ENCODE measurements at places on chromosomes 13 and 19.

GRCh38 chr19:48397263-48398101, 4.0 kb downstream of the GRIN2D start:
- no peak for DNase-seq

- no peak for DNase-seq
These were observed 1.2 kb upstream of the DPY19L3 start for GRCh38 chr19:32404213-32404932.

GRCh38 chr19:56193981-56194640, 3.5 kb downstream of the ZSCAN5B start:
- no peak for DNase-seq

GRCh38 chr13:24623149-24623665, 57.0 kb upstream of the ATP12A start:
- DNase-seq: no peak

DNA sequence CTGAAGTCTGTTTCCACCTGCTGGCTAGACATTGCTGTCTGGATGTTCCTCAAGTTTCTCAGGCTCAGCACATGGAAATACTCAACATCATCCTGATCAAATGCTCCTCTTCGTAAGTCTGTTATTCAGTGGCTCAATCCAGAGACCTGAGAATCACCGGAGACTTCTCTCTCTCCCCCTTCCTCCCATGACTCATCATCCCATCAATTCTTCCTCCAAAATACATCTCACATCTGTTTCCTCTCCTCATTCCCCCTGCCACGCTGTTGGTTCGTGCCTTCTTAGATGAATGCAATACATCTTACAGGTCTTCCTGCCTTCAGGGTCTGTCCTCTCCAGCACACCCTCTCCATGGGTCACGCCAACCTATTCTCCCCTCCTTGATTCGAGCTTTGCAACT, 7.4 kb upstream of the RXFP2 start:
- no peak for DNase-seq

GRCh38 chr13:106151056-106151699, 384.3 kb downstream of the EFNB2 start:
- DNase-seq: no peak

GRCh38 chr13:55214841-55215345, 1925.8 kb upstream of the PRR20A start:
- DNase-seq: no peak

DNA sequence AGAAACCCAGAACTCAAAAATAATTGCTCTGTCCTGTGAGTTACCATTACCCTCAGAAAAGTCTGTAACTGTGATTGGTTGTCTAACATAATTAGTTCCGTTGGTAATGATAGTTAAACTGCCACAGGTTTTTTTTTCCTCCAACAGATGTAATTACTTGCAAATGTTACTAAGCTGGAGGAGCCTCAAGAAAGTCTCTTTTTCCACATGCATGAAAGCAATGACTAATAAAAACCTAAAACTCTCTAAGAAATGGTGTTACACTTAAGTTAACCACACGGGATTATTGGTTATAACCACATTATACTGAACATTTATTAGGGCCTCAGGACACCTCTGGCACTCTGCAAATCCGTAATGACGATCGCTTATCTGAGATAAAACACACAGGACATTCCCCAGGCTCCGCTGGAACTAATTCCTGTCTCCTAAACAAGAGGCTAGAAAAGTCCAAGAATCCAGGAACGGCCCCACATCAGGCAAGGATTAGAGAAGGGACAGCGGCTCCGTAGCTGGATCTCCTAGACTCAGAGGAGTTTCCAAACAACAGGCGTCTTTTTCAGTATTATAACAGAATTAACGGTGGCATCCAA, 753 bp downstream of the ZNF235 start:
- DNase-seq: no peak

DNA sequence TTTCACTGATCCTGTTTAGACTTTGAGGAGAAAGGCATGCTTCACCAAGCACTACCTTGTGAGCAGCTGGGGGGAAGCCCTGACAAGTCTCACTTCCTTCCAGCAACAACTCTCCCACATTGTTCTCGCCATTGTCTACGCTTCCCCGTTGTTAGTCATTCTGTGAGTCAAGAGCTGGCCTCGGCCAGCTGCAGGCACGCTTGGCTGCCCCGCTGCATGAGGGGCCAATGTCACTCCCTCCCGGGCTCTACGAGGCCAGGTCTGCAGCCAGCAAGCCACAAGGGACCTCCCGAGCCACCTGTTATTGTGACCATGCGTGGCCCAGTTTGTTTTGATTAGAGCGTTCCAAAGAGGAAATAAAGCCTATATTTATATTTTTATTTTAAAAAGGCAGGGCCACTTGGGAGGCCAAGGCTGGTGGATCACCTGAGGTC, 220.9 kb downstream of the FOXO1 start:
- DNase-seq: peak; percentile 77

DNA sequence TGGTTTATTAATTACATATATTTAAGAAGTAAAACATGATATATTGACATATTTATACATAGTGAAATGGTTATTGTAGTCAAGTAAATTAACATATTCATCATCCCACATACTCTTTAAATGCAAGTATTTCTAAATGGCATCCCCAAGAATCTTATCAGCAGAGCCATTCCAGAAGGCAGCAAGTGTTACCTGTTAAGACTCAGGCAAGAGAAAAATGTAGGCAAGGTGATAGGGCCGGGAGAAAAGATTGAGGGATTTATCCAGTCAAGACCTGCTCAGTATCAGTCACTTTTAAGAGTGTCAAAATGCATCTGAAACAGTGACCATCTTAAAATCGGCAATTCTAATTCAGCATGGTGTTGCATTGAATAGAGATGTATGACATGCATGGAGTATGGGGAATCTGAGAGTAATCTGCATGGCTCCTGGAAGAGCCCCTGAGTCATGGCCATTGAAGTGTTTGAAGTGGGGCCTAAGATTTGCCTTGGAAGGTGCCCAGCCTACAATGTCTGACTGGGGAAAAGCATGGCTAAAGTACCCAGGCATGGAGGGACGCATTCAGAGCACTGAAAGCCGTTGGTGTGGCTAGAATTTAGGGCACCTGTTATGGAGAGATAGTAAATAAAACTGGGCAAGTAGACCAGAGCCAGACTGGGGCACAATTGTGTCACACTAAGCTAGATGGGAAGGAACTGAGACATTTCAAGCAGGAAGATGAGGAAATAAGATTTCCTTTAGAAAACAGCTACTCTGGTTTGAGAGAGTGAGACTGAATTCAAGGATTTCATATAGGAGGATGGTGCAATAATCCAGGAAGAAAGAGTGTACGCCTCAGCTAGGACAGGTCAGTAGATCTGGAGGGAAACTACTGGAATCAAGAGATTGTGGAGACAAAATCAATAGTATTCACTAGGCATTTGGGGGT, 25.0 kb upstream of the C1QTNF9B start:
- no peak for DNase-seq

- DNase-seq: no peak
These were observed 40.4 kb upstream of the ZNF254 start for GRCh38 chr19:24046550-24046949.

DNA sequence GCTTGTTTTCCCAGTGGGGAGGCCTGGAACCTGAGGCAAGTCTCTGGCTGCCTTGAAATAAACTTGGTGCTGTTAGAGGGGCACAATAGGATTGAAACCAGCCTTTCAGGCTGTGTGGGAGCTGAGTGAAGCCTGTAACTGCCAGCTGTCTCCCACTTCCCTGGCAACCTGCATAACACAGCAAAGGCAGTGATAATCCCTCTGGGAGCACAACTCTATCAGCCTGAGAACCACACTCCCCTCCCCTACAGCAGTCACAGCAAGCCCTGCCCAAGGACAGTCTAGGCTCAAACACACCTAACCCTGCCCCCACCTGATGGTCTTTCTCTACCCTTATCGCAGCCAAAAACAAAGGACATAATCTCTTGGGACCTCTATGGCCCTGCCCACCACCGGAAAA, 683.8 kb upstream of the ATXN8OS start:
- DNase-seq: no peak

GRCh38 chr13:37149380-37149779, 43.9 kb upstream of the CSNK1A1L start:
- no peak for DNase-seq

DNA sequence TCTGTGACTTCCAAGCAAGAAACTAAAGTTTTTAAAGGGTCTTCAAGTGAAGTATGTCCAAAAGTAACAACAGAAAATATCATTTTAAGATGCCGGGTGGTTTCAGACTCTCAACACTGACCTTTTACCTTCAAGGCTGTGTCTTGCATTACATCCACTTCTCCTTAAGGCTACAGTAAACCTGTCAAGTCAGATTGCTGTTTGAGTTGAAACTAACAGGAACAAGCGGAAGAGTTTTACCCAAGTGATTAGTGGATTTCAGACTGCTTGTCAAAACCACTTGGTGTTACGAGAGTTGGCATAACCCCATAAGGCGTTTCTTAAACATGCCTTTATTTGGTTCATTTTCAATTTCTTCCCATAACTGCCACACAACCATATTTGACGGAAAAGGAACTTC, 283.1 kb downstream of the DCT start:
- no peak for DNase-seq

DNA sequence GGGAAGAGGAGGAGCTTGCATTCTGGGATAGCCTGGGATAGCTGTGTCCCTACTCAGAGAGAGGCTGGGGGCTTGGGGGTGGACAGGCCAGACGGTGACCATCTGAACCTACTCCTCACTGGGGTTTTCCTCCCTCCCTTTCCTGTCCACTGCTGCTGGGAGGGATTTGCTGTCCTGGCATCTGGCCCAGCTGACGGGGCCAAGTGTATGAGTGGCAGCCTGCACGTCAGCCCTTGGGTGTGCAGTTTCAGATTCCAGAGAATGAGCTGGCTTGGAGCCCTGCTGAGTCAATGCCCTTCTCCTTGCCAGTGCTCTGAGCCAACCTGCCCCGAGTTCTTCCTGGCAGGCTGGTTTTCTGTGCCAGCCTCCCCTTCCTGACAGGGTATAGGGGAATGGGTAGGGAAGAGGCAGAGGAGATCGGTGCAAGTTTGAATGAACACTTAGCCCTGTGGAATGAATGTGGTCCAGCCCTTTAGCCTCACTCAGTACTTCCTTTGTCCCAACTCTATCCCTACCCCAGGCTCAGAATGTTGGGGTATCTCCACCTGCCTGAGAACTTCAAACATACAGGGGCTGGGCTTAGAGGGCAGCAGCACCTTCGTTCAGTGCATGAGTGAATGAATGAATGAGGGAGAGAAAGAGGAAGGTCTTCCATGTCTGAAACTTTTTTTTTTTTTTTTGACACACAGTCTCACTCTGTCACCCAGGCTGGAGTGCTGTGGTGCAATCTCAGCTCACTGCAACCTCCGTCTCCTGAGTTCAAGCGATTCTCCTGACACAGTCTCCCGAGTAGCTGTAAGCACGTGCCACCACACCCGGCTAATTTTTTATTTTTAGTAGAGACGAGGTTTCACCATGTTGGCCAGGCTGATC, 1.8 kb upstream of the ANGPTL4 start:
- peak; percentile 95 for DNase-seq

- no peak for DNase-seq
These were observed 50.2 kb downstream of the LRCH1 start for GRCh38 chr13:46603165-46603603.

All from ureter (tissue), 1 donor.